ENCODE measurements at places on chromosomes 1 and 21.

GRCh38 chr1:162285149-162285561 lies 91.5 kb downstream of the SPATA46 start:
- no peak for DNase-seq

GRCh38 chr1:110348771-110349170 lies 9.6 kb downstream of the RBM15 start:
- no peak for DNase-seq

GRCh38 chr1:43621386-43621785 lies 28.6 kb upstream of the KDM4A start:
- DNase-seq: no peak

DNA sequence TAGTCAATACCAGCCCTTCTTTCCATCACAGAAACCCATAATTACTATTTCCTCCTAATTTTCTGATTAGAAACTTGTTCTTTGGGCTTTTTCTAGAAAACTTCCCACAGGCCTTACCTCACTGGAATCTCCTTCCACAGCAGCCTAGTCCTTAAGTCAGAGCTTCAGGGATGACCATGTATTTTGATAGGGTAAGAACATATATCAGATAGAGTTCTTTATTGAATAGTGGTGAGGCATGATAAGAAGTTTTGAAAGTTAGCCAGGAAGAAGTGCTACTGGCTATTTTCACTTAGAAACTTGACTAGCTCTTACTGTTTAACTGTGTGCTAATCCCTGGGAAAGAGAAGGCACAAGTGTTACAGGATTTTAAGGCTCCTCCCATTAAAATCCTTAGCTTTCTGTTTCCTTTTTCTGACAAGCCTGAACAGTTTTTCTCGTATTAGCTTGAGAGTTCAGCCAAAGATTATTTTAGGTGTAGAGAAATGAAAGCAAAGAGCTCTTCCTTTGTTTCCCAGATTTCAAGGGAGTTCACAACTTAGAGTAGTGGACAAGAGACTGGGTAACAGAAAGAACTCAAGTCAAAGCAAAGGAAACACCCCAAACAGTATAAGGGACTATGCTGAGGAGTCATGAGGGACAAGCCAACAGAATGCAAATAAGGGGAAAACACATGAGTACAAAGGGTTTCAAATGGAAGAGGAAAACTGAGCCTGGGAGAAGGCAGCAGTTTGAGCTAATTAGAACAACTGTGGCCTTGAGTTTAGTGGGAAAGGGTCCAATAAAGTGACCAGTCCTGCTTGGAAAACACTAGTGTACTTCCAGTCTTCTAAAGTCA lies 37.2 kb upstream of the AIM2 start:
- no peak for DNase-seq

- no peak for DNase-seq
These were observed 104.3 kb upstream of the KRTAP19-8 start for GRCh38 chr21:31142600-31142999.

Measured in activated CD4-positive, alpha-beta T cell treated with anti-CD3 and anti-CD28 coated beads, Interleukin-10, Interleukin-2, amounts not matched to agents 100 ng/mL and 50 ng/mL, durations not matched to agents 16 hours and 8 hours (primary cell).